ENCODE measurements at places on chromosomes 5 and 9.

- DNase-seq: no peak
Measured at GRCh38 chr5:78753093-78753531, 104.5 kb upstream of the LHFPL2 start.

DNA sequence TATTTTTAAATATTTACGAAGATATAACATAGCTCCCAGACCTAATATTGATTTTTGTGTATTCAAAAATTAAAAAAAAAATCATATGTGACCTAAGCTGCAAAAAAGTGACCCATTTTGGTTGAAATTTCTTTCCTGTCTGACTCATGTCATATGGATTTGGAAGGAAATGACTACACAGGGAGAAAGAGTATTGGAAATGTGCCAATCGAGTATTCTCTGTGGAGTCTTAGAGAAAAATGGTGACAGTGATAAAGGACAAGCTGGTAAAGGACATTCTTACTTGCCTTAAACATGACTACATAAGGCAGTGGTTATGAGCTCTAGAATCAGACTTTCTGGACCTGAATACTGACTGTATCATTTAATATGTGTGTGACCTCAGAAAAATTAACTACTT, 262.9 kb upstream of the PTPRD start:
- DNase-seq: no peak

- DNase-seq: no peak
Measured at GRCh38 chr9:135267191-135267809, 179.8 kb downstream of the OLFM1 start.

DNA sequence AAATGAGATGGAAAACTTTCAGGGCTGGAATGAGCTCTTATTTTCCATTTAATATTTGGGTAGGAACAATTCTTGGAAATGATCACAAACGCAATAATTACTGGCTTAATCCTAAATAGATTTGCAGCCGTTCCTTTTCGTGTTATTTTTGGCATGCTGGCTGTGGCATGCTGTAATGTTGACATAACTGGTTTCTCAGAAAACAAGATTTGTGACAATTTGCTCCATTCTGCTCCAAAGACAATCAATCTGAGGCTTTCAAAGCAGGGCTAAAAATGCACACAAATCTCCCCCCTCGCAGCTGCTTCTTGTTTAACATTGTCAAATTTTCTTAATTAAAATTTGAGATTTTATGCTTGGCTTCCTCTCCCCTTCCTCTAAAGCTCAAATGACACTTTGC, 151.2 kb downstream of the TTC39B start:
- DNase-seq: no peak

All from activated CD8-positive, alpha-beta memory T cell treated with anti-CD3 and anti-CD28 coated beads for 4 hours (primary cell).